ENCODE measurements at places on chromosomes 13 and 19.

DNA sequence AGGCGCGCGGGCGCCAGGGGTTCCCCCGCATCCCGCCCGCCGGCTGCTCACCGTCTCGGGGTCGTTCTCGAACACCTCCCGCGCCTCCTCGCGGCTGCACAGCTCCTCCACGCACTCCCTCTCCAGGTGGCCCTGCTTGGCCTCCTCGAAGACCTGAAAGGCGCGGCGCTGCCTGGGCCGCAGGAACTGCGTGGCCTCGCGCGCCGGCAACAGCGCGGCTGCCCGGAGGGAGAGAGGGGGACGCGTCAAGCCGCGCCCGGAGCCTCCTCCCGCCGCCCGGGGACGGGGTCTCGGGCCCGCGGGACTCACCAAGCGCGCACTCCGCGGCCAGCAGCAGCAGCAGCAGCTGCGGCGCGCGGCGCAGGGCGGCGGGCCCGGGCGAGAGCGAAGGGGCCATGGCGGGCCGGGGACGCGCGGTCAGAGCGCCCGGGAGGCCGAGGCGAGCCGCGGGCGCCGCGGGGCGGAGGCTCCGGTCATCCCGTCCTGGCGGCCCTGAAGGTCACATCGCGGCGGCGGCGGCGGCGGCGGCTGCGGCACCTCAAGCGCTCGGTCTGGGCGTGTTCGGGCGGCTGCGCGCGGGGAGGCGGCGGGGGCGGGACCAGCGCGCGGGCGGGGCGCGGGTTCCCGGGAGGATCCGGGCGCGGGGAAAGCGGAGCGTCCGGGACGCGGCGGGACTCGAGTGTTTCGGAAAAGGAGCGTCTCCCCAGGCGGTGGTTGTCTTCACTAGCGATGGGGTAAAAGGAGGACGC, at the start of gene GAS6:
TSS of gene GAS6 (minus strand) at position 553 of the 749 bp plus-strand sequence. CDS start at position 397, 156 bp downstream.
- DNase-seq: no peak

DNA sequence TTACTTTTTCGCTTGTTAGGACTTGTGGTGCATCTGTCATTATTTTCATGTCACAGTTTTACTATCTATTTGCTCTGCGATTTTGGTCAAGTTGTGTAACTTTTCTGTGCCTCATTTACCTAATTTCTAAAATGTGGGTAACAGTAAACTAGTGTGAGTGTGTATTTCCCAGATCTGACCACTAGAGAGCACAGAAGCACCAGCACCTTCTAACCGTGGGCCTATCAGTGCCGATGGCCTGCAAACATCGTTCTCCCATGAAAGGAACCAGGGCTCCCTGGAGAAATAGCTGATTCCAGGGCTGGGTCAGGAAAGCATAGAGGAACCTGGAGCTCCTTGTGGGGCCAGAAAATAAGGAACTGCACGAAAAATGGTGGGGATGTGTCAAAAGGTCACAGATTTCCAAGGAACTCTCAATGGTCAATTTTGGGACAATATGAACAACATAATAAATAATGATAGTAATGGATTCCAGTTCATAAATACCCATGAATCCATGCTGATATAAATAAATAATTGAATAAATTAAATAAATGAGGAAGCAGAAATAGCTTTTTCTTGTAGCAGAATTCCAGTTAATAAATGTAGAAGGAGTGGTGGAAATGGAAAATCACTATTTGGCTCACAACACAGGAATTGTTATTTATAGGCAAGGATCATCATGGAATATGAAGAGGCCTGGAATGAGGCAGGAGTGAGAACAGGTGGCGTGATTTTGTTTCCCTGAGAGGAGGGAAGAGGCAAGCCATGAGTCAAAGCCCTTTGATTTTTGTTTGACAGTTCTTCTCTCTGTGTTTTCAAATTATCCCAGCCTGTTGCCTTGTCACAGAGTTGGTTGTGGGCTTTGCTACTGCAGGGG, 31.1 kb downstream of the CEACAM8 start:
- DNase-seq: peak; percentile 4

DNA sequence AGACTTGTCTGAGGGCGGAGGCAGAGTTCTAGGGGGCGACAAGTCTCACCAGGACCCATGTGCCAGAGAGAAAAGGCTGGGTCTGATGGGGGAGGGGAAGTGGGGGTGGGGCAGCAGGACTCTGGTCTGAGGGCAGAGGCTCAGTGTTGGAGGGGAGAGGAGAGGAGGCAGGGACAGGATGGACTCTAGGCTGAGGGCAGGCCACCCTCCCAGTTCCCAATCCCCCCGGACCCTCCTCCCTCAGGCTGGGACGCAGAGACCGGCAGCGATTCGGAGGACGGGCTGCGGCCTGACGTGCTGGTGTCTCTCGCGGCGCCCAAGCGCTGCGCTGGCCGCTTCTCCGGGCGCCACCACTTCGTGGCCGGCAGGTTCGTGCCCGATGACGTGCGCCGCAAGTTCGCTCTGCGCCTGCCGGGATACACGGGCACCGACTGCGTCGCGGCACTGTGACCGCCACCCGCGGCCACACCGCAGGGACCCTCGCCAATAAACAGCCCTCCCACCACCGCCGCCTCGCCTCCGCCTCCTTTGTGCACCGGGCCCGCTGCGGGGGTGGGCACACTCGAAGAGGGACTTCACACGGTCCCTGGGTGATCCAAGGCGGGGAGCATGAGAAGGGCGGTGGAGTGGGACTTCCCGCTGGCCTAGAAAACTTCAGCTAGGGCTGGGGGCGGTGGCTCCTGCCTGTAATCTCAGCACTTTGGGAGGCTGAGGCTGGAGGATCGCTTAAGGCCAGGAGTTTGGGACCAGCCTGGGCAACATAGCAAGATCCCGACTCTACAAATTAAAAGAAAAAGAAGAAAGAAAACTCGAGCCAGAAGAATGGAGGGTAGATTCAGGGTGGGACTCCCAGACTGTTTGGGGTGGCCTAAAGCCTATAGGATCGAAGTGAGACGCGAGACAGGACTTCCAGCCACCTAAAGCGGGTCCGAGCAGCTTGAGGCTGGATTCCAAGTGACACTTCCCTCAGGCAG, 703 bp upstream of the CILP2 start:
- DNase-seq: no peak

DNA sequence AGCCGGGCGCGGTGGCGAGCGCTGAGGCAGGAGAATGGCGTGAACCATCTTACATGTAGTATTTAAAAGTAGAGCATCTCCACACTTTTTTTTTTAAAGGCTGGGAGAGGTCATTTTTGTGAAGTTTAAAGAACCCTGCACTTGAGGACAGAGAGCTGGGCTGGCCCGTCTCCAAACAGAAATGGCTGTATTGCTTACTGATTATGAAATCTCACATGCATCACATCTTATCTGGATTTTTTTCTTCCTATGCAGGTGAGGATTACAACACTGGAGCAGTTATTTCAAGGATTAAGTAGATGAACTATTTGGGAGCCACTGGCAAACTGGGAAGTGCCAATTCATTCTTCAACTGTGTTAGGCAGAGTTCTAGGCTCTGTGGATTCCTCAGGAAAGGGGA, 59.5 kb downstream of the TEX26 start:
- DNase-seq: no peak

GRCh38 chr13:77460195-77460594, 75.3 kb upstream of the SCEL start:
- no peak for DNase-seq

GRCh38 chr19:1353144-1353543, 30.6 kb upstream of the NDUFS7 start:
- no peak for DNase-seq

GRCh38 chr13:25827831-25828465, 223.9 kb downstream of the SHISA2 start:
- no peak for DNase-seq

GRCh38 chr13:106619688-106620555, 52.0 kb upstream of the ARGLU1 start:
- no peak for DNase-seq

- no peak for DNase-seq
Observed at GRCh38 chr19:37572203-37572602, 22.4 kb downstream of the ZNF571 start.

GRCh38 chr19:51365211-51365964, 800 bp downstream of the ETFB start:
- no peak for DNase-seq

DNA sequence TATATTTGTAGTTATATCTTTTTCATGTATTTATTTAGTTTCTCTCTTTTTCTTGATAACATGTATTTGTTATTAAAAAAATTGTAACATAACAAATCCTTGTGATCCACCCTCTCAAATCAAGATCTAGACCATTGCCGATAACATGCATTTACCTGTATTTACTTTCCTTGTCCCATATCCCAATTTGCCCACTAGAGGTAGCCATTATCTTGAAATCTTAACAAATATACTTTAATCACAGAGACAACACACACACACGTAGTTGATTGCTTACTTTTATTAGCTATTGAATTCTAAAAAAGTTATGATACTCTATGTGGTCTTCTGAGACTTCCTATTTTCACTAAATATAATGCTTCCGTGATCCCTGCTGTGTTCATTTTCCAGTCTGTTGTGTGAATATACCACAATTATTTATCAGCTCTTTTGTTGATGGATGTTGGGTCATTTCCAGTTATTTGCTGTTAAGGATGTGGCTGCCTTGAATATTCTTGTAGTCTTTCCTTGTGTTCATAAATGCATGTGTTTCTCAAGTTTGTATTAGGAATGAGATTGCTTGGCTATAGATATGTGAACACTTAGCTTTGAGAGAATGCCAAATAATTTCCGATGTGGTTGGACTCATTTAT, 31.3 kb upstream of the ZMYM2 start:
- DNase-seq: no peak

GRCh38 chr13:45101327-45102018, 18.8 kb upstream of the GTF2F2 start:
- DNase-seq: no peak

- DNase-seq: no peak
Observed at GRCh38 chr13:106710266-106710665, 142.3 kb upstream of the ARGLU1 start.

- DNase-seq: no peak
Observed at GRCh38 chr19:35403116-35403760, 32.4 kb downstream of the GPR42 start.

DNA sequence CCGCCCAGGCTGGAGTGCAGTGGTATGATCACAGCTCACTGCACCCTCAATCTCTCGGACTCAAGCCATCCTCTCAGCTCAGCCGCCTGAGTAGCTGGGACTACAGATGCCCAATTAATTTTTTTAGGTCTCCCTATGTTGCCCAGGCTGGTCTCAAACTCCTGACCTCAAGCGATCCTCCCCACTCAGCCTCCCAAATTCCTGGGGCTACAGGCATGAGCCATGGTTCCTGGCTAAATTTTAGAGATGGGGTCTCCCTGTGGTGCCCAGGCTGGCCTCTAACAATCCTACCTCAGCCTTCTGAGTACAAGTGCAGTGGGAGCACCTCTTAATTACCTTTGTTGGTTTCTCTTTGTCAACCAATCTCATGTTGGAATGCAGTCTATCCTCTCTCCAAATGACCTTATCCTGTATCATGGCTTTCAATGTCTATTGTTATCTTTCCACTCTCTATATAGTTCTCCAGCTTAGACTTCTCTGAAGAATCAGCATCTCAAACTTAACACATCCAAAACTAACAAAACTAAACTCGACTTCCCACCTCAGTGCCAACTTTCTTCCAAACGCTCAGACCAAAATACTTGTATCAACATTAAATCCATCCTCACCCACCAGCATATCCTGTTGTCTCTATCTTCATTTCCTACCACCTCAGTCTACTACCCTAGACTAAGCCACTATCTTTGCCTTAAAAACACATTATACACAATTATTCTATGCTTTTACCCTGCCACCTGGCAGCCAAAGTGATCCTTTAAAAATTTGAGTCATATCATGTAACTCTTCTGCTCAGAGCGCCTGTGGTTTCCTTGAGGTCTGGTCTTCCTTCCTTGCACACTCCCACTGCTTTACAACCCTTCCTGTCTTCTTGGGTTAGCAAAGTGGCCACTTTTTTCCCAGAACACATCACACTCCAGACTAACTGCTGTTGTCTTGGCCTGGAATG, 6.7 kb downstream of the TPT1 start:
- no peak for DNase-seq

DNA sequence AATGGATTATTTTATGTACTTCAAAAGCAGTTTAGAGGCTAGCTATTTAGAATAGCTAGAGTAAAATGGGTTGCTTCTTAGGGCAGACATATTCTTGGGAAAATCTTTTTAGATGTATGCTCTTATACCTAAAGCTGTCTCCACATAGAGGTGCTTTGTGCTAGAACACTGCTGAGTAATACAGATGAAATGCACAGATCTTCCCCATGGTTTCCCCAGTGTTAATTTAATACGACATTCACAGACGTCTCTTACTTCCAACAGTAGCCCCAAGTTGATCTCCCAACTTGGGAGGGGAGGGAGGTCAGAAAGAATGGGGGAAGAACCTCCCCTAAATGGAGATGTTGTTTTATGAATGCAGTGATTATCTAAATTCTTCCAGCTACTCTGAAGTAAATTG, 16.9 kb downstream of the NALCN start:
- no peak for DNase-seq

DNA sequence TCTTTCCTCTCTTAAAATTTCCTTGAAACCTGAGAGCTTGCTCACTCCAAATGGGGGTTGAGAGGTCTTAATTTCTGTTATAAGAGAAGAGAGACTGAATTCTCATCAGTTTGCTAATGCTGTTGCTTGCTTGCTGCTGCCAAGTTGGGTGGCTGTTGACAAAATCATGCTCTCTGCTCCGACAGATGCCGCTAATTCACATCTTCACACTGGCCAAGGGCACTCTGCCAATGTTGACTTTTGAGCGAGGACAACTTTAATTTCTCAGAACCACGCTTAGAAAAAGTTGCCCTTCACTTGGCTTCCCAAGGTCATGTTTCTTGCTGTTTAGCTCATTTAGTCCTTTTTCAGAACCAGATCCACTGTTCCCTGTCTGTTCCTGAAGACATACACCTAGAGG, 402.9 kb downstream of the HS6ST3 start:
- no peak for DNase-seq

GRCh38 chr13:95620825-95621498, 23.5 kb downstream of the DZIP1 start:
- no peak for DNase-seq

DNA sequence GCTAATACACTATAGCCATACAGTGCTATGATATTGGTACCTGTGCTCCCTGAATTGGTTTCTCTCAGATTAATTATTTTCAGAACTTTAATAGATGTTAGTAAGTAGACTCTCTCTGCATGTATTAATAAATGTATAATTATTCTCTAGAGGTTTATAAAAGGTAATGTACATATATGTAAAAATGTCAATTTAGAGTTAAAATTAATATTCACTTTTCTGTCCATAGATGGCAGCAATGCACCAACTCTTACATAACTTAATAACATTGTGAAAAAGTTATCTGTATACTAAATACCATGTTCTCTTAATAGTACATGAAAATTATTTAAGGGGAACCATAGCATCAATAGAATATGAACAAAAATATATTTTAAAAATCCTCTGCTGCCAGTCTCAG, 515.0 kb upstream of the KLHL1 start:
- DNase-seq: no peak

GRCh38 chr13:82292334-82292733, 1589.9 kb downstream of the SLITRK1 start:
- no peak for DNase-seq

- no peak for DNase-seq
Observed at GRCh38 chr13:46101484-46102254, 3.2 kb downstream of the CPB2 start.

- no peak for DNase-seq
Observed at GRCh38 chr19:42497492-42498168, 30.7 kb downstream of the CEACAM1 start.
